ENCODE measurements at places on chromosomes 2 and 18.

DNA sequence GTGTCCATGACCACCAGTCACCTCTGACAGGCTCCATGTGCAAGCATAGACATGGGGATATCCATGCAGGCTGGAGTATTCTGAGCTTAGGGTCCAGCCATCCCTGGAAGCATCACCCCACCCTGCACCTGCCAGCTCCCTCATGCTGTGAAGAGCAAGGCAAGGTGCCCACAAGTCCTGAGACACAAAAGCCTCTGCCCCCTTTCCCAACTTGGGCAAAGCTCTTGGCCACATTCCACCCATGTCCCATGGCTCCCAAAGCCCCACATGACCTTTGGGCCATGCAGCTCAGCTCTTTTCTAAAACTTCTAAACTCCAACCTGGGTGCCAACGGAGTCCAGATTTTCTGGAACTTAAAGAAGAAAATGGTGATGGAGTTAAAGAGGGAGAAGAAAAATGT, 99.8 kb upstream of the SH3BP4 start:
- DNase-seq, result no peak

DNA sequence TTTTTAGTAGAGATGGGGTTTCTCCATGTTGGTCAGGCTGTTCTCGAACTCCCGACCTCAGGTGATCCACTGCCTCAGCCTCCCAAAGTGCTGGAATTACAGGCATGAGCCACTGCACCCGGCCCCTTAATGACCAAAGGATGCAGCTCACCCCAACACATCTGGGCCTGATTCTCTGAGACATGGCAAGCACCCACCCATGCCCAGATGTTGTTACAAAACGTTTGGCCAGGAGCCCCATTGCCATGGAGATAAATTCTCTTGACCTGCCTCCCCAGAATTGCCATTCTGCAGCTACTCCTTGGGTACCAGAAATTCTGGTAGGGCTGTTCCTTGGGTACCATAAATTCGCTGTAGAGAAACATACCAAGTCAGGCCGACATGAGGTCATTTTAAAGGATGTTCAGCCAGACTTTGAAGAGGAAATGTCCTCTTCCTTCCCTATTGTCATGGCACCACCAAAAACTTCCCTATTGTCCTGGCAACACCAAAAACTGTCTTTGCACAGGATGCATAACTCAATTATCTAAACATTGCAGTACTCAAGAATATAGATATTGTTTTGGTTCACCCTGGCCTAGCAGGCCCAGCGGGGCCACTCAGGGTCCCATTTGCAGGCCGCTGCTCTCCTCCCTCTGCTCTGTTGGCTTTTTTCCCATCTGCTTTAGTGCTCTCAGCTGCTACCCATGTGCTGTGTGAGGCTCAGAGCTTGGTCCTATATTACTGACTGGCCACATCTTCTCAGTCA, 160.9 kb upstream of the TTC39C start:
- DNase-seq, result no peak

- peak; percentile 76 for DNase-seq
Observed at GRCh38 chr2:26462511-26463243, 15.2 kb downstream of the OTOF start.

- no peak for DNase-seq
Observed at GRCh38 chr2:83022631-83023210, 1436.4 kb downstream of the SUCLG1 start.

GRCh38 chr18:67219821-67220220, 296.7 kb downstream of the DSEL start:
- no peak for DNase-seq

GRCh38 chr18:55821219-55821618, 233.2 kb upstream of the TCF4 start:
- no peak for DNase-seq

- DNase-seq, result no peak
Observed at GRCh38 chr2:226446406-226447001, 353.1 kb downstream of the IRS1 start.

DNA sequence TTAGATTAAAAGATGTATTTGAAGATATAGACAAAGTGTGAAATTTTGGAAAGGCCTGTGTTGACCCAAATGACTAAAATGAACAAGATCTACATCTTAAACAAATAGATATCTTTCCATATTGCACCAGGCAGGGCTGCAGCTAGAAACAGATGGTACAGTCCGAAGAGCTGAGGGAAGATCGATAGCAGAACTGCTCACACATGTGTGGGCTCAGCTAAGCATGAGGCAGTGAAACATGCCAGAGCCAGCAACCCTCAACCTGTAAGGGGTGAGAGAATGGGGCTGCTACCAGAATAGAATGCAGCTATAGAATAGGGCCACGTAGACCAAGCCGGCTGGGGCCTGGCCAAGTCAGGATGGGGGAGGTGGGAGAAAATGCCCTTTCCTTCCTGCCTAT, 87.8 kb downstream of the SLC5A7 start:
- no peak for DNase-seq

GRCh38 chr18:78830161-78830560, 149.5 kb upstream of the SALL3 start:
- DNase-seq, result no peak

DNA sequence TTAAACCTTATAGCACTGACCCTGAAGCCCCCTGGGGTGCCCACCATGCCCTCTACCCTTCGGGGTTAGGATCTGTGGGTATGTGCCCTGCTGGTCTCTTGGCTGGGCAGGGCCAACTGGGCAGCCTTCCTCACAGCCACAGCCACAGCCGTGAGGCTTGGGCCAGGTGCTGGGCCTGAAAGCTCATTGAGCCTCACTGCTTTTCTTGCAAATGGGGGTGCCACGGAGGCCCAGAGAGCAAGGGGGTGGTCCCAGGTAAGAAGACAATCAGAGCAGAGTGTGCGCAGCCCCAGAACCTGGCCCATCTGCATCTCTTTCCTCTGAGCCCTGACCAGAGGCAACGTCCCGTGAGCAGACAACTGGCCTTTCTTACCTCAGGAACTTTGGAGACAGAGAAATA, 34.7 kb downstream of the KCNF1 start:
- DNase-seq, result no peak

DNA sequence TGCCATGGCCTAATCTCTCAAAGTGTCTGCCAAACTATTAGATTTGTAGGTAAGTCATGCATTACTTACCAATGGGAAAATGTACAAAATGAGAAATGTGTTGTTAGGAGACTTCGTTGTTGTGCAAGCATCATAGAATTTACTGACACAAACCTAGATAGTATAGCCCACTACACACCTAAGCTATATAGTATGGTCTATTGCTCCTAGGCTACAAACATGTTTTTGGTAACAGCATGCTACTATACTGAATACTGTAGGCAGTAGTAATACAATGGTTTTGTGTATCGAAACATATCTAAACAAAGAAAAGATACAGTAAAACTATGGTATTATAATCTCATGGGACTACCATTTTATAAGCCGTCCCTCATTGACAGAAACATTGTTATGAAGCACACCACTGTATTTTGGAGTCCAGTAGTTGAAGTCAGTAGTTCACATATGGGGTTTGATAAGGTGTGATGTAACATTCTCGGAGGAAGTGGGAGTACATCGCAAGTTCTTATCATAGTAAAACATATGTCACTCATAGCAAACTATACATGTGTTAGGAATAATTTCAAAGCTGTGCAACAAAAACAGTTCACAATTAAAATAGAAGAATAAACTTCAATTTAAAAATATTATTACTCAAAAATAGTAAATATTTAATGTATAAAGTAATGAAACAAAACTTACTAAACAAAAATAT, 12.0 kb upstream of the GTF2A1L start:
- DNase-seq, result no peak

DNA sequence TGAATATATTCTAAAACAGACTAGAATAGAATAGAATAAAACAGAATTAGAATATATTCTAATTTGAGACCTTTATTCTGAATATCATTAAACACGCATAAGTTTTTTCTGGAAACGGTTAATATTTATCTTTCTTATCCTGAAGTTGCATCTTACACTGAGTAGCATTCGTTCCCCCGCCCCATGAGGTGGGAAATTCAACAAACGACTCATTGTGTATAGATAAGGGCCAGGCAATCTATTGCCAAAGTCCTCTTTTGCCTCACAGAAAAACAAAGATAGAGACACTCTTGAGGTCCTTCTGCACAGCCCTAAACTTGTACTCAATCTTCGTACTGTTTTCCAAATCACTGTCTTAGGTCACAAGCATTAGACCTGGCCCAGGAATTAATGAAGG, 98.1 kb downstream of the COL6A3 start:
- DNase-seq, result no peak

GRCh38 chr2:33086400-33087015, 139.8 kb downstream of the LTBP1 start:
- no peak for DNase-seq

DNA sequence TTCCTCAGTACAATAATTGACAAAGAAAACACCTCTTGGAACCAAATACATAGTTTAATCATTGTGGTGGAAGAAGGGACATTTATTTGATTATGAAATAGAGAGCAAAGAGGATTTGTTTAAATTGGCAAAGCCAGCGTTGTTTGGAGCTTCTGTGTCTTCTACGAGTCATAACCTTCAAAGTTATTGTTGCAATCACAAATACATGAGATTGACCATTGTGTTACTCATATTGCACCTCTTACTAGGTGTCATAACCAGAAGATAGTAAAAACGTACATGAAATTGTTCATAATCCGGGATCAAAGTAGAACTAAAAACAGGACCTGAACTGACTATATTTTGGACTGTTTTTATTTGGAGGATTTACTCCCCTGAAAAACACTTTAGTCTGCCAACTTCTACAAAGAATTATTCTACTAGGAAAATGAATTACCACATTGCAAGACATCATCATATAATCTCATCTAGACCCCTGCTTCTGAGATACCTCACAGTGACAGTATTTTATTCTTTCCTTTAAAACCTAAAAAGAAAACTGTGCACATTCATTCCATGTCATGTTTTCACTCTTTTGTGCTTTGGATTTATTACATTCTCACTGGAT, 151.7 kb upstream of the KLF7 start:
- no peak for DNase-seq

- no peak for DNase-seq
Observed at GRCh38 chr2:188898261-188898660, 75.9 kb upstream of the COL3A1 start.

DNA sequence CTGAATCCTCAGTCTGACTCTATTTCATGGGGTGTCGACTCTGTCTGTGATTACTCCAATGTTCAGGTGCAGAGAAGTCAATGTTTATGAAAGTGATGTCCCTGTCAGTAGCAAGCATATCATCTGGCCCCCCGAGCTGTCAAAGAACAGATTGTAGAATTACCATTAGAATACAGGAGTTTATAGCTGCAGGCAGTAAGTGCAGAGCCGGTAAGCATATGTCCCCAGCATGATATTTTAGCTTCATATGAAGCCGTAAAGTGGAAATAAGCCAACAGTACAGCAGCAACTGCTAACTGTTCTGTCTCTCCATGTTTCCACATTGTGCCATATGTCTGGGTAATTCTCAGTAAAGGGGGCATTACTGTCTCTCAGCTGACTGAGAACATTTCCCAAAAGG, 541.8 kb downstream of the SOX11 start:
- DNase-seq, result no peak

DNA sequence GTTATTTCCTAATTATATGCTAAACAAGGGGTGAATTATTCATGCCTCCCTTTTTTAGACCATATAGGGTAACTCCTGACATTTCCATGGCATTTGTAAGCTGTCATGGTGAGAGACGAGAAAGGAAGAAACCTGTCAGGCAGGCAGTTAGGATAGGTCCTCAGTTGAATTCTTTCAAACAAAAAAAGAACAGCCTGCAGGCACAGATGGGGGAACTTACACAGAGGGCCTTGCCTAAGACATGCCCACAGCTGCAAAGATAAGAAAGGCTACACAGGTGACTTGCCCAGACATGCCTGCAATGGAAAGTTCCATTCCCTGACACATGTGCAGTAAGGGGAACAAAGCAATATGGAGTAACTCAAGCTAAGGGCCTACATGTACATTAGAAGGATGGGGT, 128.1 kb downstream of the TMEM163 start:
- no peak for DNase-seq

DNA sequence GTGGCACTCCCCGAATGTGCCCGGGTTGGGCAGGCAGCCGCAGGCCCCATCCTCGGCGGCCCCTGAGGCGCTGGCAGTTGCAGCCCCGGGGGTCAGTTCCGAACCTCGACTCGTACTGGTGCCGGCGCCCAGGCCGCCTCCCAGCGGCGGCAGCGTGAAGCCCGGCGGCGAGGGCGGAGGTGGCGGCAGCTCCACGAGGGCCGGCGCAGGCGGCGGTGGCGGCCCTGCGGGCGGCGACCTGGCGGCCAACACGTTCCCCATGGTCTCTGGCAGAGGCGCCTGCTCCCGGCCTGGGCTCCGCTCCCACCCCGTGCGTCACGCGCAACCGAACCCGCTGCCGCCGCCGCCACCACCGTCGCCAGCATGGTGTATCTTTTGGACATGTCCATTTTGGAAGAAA, 196.3 kb downstream of the CCDC74A start:
- DNase-seq, result no peak

GRCh38 chr2:1808981-1809422, 64.7 kb upstream of the PXDN start:
- no peak for DNase-seq

GRCh38 chr2:170505631-170506275, 209.4 kb upstream of the SP5 start:
- DNase-seq, result no peak

DNA sequence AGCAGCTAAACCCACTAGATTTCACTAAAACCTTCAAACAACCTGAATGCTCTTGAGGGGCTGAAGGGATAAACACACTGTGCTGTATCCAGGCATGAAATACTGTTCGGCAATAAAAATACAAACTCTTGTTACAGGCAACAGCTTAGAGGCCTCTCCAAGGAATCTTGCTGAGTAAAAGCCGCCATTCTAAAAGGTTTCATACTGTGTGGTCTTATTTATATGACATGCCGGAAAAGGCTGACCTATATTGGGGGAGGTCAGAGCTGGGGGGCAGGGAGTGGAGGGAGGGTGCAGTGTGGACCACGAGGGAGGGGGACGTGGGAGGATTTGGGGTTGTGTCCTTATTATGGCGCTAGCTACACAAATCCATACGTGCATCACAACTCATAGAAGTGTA, 136.2 kb downstream of the MBP start:
- DNase-seq, result no peak

GRCh38 chr2:168574856-168575630, 119.0 kb downstream of the CERS6 start:
- DNase-seq, result no peak

GRCh38 chr18:40109252-40110049, 1845.6 kb upstream of the PIK3C3 start:
- no peak for DNase-seq

- peak; percentile 28 for DNase-seq
Observed at GRCh38 chr2:25521665-25522387, 151.6 kb downstream of the DTNB start.

- peak; percentile 7 for DNase-seq
Observed at GRCh38 chr2:143071185-143071876, 57.9 kb upstream of the ARHGAP15 start.
